ENCODE measurements at places on chromosomes 5 and 9.

DNA sequence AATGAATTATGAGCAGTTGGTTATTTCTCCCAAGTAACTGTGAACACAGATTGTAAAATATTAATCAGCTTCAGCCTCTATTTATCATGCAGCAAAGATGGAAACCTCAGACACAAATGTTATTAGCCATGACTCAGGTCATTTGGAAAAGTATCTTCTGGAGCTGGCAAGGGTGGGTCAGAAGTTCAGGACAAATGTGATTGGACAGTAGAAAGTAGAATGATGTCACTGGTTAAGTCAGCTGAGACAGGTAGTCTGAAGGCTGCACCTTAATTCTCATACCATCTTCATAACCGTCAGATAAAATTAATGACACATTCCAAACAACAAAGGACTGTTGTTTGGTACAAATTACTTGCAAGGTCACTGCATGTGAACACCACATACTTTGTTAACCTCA, 140.2 kb downstream of the EMB start:
- DNase-seq, result no peak

- no peak for DNase-seq
Measured at GRCh38 chr5:74833537-74834266, 32.5 kb downstream of the FAM169A start.

- no peak for DNase-seq
Measured at GRCh38 chr9:1531424-1531823, 481.3 kb downstream of the DMRT2 start.

GRCh38 chr9:109616571-109617120, 118.5 kb upstream of the PTPN3 start:
- DNase-seq, result no peak

- no peak for DNase-seq
Measured at GRCh38 chr9:82781921-82782392, 281.0 kb downstream of the RASEF start.

GRCh38 chr9:86667307-86667706, 280.0 kb downstream of the GAS1 start:
- DNase-seq, result no peak

- no peak for DNase-seq
Measured at GRCh38 chr9:124132671-124133147, 121.1 kb downstream of the LHX2 start.

GRCh38 chr9:94600715-94601114, 7.1 kb upstream of the FBP2 start:
- DNase-seq, result no peak

GRCh38 chr5:151722546-151722945, 35.8 kb upstream of the SPARC start:
- no peak for DNase-seq

- DNase-seq, result no peak
Measured at GRCh38 chr5:178483620-178484019, 106.6 kb downstream of the COL23A1 start.

- no peak for DNase-seq
Measured at GRCh38 chr9:75623462-75623861, 267.0 kb upstream of the PCSK5 start.

DNA sequence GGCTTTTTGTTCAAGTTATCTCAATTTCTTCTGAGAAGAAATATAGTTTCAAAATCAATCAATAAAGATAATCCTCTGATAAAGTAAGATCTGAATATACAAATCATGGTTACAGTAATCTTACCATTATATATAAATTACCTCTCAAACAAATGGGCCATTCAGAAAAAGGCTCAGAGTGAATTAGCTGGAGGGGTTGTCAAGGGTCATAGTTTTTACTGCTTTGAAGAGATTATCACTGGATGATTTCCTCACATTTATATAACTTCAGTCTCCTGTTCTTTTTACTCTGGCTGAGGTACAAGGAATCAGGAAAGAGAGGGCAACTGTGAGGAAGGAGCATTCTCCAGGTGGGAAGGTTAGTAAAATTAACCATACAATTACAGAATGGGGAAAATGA, 148.6 kb upstream of the ELL2 start:
- DNase-seq, result no peak

DNA sequence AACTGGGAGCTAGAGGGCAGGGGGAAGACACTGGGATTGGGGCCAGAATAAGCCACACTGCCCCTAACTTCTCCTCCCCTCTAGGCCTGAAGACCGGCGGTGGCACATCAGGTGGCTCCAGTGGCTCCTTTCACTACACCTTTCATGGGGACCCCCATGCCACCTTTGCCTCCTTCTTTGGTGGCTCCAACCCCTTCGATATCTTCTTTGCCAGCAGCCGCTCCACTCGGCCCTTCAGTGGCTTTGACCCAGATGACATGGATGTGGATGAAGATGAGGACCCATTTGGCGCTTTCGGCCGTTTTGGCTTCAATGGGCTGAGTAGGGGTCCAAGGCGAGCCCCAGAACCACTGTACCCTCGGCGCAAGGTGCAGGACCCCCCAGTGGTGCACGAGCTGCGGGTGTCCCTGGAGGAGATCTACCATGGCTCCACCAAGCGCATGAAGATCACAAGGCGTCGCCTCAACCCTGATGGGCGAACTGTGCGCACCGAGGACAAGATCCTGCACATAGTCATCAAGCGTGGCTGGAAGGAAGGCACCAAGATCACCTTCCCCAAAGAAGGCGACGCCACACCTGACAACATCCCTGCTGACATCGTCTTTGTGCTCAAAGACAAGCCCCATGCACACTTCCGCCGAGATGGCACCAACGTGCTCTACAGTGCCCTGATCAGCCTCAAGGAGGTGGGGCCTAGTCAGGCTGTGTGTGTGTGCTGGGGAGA, 6.8 kb downstream of the DNAJB5 start:
- no peak for DNase-seq

DNA sequence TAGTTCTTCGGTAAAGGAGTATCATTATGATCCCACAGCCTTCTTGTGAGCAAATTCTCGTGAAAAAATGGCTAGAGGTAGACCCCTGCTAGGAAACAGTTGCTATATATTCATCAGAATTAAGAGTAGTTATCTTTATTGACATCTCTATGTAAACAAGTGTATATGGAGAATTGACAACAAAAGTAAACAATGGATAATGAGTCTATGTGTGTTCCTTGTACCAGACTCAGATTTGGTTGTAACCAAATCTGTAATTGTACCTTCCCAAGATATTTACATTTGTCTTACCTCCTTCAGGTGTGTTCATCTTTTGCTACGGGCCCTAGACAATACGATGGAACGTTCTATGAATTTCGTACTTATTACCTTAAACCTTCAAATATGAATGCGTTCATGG, 2.1 kb downstream of the NIPSNAP3B start:
- DNase-seq, result no peak

DNA sequence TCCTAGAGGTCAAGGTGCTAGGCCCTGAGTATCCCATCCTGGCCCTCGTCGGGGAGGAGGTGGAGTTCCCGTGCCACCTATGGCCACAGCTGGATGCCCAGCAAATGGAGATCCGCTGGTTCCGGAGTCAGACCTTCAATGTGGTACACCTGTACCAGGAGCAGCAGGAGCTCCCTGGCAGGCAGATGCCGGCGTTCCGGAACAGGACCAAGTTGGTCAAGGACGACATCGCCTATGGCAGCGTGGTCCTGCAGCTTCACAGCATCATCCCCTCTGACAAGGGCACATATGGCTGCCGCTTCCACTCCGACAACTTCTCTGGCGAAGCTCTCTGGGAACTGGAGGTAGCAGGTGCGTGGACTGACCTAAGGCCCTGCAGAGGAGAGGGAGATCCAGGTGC, 7.9 kb downstream of the BTNL9 start:
- no peak for DNase-seq

DNA sequence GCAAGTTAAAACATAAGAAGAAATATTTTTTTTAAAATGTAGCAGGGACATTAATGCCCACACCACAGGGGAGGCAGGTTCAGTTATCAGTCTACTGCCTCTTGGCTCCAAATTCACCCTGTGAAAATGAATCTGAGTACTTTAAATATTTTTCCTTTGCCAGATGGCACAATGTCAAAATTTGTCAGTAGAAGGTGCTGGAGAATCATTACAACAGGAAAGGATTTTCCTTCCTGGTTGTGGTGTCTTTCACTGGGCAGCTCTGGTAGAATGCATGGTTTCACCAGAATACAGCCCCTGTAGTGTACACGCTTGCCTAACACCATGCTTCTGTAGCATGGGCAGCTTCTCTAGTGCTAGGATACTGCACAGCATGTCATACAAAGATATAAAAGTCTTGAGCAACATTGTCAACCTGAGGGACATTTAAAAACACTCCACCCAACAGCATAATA, 9.7 kb upstream of the SREK1 start:
- DNase-seq, result no peak

DNA sequence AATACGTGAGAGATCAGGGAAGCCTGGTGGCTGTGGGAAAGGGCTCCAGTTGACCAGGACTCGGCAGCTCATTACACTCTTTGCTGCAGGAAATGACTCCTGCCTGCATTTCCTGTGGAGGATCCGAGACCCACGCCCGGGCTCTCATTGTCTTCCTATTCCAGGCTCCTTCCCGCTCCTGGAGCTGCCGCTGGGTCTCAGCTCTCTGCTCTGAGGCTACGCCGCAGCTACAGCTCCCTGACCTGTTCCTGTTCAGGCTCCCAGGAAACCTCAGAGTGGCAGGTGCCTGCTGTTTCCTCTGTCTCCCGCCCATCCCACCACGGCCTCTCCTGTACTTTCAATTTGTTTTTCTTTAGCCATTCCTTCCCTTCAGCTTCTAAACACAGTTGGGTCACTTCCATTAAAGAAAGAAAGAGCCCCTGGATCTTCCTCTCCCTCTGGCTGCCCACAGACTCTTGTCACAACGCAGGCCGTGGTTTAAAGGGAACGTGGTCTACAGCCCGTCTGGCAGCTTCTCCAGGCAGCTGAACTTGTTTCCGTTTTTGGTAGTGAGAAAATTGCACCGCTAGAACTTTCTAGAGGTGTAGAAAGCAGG, 71.5 kb downstream of the IL6ST start:
- no peak for DNase-seq

- no peak for DNase-seq
Measured at GRCh38 chr5:90134892-90135291, 274.7 kb downstream of the CETN3 start.

GRCh38 chr5:154449786-154450185, 4.0 kb downstream of the SAP30L start:
- DNase-seq, result no peak

DNA sequence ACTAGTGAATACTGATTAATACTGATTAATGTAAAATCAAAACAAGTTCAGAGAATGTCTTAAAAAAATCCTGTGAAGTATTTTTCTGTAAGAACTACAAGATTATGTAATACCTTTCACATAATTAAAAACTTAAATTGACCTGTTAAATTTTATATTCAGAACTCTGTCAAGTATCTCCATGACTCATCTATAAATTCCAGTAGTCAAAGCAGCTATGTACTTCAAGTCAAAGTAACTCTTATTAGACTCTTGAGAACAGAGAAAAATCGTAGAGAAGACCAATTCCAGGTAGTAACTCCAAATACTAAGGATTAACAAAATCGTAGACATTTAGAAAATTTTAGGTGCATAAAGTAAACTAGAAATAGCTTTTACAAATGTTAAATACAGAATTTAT, 77.1 kb downstream of the HOMER1 start:
- DNase-seq, result no peak

DNA sequence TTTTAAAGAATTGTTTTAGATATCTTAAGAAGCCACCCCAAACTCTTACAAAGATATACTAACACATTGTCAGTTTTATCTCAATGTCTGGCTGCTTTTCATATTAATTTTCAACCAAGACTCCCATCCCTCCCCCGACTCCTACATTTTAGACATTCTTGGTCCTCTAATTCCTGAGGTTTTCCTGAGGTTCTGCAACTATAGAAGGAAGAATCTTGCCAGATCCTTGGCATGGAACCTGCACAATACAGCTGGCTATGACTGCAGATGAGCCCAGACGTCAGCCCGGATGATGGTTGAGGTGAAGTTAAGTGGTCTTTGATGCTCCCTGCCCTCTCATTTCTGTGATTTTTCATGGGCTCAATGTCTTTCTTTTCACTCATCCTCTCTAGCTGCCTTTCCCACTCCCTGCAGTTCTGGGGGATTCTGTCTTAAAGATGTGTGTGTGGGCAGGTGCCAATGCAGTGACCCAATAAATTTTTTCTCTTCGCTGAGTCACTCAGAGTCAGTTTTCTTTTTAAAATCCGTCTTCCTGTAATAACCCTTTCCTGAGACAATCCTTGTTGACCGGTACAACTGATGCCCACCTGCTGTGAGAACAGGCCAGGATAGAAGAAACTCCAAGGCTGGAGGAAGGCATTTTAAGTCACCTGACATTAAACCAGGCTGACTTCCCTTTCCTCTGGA, 237.8 kb upstream of the GAS1 start:
- no peak for DNase-seq

GRCh38 chr5:144318011-144318410, 147.3 kb downstream of the KCTD16 start:
- DNase-seq, result no peak

DNA sequence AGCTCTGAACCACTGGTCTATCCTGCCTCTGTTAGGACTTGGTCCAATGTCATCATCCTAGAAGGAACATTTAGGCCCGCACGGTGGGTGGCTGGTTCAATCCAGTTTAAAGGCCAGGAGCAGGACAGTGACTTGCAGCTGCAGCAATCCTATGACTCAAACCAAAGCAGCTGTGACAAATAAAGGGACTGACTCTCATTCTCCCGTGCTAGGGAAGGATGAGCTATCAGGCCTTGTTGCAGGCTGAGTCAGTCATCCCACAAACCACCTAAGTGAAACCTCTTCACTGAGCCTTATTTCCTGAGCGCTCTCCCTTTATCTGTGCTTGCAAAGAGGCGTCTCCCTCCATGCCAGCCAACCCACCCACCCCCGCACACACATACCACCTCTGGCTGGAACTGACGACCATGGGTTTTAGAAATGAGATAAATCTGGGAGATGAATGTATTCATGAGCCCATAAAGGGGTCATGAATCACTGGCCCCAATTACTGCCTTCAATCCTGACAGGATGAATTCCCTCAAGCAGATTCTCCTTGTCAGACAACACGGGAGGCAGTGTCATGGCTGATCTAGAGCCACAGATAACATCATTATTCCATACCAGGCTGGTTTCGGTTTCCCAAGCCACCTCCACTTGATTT, 93.4 kb downstream of the KCNIP1 start:
- DNase-seq, result no peak

DNA sequence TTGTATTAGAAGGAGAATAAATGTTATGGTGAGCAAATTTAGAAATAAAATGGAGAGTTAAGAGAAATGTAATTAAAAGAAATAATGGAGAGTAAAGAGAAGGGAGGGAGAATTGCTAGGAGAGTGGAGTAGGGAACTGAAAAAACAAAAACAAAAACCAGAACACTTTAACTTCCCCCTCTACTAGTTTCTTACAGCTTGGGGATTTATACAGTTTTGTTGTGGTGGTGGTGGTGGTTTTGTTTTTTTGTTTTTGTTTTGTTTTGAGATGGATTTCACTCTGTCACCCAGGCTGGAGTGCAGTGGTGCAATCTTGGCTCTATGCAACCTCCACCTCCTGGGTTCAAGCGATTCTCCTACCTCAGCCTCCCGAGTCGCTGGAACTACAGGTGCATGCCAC, 322.4 kb downstream of the TMEM167A start:
- no peak for DNase-seq
